ENCODE measurements at places on chromosomes 12 and 14.

- no peak for DNase-seq
These were observed 198.1 kb downstream of the DPY19L2 start for GRCh38 chr12:63470161-63470560.

- DNase-seq: no peak
These were observed 139.5 kb downstream of the RMST start for GRCh38 chr12:97601934-97602720.

DNA sequence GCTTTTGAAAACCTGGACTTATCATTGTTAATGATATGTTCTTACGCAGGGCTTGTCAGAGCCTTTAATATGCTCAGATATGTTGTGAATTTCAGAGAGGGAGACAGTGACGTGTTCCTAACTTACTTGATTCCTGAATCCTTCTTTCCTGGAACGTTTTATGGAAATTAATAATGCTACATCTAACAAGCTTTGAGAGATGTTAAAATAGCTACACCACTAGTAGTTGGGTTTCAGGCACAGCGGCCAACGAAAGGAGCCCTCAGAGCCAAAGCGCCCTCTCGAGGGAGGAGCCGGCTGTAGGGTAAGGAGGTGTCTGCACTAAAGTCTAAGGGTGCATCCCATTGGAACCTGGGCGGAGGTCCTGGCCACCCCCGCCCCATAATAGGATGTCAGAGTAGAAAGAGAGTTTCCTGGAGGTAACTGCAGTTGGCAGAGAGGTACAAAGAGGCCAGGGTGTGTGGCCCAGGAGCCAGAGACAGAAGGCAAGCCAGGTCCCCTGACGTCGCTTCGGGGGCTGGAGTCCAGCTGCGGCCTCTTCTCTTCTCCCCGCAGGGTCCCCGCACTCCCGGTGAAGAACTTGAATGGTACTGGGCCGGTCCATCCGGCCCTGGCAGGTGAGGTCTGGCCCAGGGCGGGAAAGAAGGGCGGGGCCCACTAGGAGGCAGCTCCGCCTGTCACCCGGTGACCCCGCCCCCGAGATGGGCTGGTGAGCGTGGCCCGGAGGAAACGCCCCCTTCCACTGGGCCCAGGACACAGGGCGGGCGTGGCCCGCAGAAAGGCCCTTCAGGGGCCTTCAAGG is 36.3 kb downstream of the DTX1 start:
- DNase-seq: no peak

- no peak for DNase-seq
These were observed 467.5 kb downstream of the ZFP36L1 start for GRCh38 chr14:68325267-68325807.

DNA sequence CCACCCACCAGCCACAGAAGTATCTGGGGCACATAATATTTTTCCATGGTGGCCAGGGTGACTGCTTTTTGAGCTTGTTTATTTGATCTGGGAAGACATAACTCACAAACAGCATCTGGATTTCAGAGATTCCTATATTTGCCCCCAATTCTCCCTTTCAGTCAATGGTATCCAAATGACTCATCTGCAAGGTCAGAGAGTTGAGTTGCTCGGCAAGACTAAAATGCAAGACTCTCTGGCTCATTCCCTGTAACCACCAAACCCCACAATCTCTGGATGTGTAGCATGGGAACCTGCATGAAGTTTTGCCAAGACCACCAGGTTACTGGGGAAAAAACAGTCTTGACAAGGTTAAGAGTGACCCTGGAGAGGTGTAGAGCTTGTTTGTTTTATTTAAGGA is 174.9 kb upstream of the FAR2 start:
- DNase-seq: peak; percentile 7

DNA sequence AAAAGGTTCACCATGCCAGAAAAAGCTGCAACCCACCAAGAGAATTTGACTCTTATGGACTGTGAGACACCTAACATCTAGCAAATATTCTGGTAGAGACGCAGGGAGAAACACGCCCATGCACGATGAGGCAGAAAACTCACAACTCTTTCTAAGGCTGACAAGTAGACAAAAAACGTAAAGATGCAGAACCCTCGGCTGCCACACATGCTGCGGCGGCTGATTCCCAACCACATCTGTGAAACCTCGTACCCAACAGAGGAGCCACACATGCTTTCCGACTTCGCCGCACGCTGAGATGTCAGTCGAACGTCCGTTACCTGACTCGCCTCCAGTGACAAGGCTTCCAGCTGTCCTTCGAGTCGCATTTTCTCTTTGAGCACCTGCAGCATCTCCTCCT is 21.8 kb downstream of the GOLGA3 start:
- DNase-seq: peak; percentile 14

DNA sequence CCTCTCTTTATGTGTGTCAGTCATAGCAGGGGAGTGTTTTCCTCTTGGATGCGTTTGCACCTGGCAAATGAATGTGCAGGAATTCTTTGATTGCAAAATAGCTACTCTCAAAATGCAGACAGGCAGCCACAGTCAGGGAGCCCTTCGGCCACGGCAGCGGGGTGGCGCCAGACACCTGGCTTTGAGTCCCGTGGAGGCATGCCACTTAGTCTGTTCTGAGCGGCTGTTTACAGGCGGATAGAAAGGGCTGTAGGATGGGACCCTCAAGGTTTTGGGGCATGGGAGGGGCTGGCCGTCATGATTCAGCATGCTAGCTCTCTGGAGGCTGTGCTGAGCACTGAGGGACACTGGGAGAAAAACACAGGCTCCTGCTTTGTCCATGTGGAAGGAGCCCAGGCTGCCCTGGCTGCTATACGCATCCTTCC is 117.1 kb downstream of the SLC25A47 start:
- no peak for DNase-seq

- no peak for DNase-seq
These were observed 400.7 kb downstream of the NUAK1 start for GRCh38 chr12:105738051-105738450.
